ENCODE measurements at places on chromosomes 7 and 10.

DNA sequence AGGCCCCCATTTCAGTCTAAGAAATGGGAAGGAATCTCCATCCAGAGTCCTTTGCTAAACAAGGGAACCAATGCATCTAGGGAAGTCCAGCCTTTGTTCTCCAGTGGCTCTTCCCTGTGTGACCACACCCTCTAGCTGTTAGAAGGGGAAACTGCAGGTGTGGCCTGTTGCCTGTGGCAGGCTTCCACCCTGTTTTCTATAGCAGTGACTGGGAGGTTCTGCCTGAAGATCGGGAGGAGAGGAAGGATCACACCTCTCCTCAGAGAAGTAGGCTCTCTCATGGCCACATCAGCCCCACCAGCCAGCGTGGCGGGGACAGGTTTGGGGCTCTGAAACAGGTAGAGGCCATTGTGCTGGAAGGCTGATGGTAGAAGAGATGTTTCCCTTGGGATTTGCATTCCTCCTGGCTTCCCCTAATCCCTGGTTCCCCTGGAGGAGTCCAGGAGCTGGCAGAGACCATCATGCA is 47.7 kb upstream of the TRIM8 start:
- DNase-seq, result peak; percentile 37

DNA sequence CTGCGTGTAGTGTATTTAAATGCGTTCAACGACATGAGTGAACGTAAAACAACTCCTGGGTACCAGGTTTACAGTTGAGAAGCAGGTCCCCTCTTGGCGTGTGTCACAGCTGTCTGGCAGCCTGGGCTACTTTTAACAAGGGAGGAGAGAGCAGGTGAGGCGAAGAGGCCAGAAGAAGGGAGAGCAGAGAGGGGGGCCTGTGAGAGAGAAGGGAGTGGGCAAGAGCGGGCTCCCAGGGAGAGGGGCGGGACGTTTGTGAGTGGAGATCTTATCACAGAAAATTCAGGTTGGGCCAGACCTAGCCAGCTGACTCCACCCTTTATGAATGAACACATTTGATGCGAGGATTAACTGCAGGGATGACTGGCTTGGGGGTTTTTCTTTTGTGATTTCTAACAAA is 154.0 kb downstream of the CAMK1D start:
- DNase-seq, result no peak

- DNase-seq, result no peak
Observed at GRCh38 chr7:111756687-111757178, 194.4 kb upstream of the IMMP2L start.

DNA sequence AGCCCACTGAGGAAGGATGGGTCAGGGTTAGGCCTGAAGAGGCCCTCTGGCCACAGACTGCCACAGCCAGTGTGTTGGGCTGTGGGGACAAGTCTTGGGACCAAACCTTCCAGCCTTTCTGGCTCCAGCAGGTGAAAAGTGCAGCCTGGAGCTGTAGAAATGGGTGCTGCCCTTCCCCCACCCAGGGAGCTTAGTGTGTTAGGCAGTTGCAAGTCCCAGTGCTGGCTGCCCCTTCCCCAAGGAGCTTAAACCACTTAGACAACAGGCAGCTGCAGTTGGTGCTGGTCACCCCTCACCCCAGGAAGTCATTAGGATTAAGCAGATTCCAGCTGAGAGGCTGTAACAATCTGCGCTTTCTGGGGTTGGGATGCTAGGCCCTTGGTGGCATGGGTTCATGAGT is 563.3 kb downstream of the NRG3 start:
- DNase-seq, result no peak

GRCh38 chr7:26949319-26949718 is 84.9 kb upstream of the SKAP2 start:
- DNase-seq, result no peak

DNA sequence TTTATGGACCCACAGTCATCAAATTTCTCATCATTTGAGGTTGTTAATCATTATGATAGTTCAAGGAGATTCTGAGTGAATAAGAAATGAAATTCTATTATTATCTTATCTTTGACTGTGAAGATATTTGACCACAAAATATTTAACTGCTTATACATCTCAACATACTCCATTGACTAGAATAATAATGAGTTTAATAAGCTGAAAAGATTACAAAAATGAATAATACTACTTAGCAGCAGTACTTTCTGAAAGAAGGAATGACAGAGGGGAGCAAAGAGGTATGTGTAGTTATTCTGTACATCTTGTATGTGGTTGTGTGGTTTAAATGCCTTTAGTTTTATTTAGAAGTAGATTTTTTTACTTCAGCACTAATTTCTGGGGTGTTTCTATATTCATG is 214.2 kb downstream of the PRKG1 start:
- no peak for DNase-seq

DNA sequence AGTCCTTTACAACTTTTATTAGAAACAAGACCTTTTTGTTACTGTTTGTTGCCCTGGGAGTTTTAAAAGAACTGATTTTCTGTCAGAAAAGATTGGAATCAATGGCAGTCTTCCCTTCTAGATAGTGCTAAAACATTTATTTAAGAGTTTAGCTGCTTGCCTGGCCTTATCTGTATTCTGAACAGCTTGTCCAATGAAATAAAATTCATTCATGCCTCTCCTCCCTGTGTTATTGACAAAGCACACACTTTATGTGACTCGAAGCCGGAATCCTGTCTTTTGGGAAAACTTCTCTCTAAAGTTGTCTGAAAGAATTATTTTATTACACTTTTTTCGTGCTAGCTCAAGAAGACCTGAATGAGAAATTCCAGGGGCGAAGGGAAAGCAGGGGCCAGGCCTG is 992.5 kb downstream of the TYW1 start:
- no peak for DNase-seq

- no peak for DNase-seq
Observed at GRCh38 chr10:30420266-30420665, 13.7 kb upstream of the MAP3K8 start.

DNA sequence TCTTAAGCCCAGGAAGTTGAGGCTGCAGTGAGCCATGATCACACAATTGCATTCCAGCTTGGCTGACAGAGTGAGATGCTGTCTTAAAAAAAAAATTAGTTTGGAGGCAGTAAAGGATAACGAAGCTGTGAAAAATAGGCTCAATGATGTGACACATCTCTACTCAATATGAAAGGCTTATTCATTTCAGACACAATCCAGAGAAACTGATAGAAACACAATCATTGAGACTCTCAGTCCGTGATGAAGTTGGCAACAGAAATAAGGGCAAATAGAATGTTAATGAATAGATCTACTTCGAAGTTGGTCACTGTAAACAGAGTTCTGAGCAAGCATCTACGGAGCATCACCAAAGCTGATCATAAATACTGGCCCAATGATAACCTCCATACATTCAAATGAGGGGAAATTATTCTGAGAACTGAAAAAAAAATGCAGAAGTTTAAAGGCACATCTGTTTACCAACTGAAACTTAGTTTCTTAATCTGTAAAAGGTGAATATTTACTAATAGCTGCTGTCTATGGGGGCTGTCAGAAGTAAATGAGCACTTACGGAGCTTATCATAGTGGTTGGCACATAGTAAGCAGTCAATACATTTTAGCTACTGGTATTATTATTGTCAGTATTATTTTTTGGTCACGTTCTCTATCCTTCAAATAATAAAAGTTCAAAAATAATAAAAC is 70.4 kb downstream of the AKR1B1 start:
- no peak for DNase-seq

DNA sequence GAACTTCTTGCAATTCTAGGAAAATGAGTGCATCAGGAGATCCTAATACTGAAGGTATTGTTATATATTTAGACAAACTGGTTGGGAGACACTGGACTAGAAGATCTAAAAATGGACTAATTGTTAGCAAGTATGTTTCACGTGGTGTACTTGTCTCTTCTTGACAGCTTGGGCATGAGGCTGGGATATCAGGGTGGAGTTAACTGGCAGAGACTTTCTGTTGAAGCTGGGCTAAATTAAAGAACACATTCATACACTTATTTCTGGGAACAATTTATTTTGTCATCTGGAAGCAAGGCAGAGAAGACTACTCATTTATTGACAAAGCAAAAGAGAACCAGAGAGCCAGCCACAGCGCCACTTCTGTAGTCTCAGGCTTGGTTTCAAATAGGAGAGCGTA is 25.9 kb downstream of the TYW1 start:
- DNase-seq, result no peak

DNA sequence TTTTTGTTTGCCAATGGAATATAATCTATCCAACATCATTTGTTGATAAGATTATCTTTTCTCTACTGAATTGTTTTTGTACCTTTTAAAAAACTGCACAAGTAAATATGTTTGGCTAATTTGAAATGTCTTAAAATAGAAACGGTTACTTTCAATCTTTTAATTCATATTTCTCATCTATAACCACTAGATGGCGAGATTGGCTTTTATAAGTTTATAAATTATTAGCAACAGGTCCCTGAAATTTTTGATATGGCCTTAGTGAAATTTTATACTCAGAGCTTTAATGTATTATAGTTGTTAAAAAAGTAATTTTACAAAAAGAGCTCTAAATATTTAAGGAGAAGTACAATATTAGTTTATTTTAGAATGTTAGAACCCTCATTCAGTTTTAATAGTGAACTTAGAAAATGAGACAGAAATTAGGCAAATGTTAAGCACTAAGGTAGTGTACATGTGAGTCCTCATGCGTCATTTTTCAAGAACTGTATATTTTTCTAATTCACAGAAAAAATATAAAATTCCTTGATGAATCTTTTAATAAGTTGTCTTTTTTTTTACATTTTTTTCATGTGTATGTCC is 592.5 kb downstream of the ARL4A start:
- no peak for DNase-seq

GRCh38 chr10:31709476-31709875 is 219.2 kb downstream of the ARHGAP12 start:
- no peak for DNase-seq

DNA sequence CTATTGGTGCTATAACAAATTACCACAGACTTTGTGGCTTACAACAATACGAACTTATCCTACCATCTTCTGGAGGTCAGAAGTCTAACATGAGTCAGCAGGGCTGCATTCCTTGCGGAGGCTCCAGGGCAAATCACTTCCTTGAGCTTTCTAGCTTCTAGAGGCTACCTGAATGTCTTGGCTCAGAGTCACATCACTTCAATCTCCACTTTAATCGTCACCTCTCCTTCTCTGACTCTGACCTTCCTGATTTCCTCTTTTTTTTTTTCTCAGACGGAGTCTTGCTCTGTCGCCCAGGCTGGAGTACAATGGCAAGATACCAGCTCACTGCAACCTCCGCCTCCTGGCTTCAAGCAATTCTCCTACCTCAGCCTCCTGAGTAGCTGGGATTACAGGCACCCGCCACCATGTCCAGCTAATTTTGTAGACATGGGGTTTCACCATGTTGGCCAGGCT is 44.6 kb upstream of the ANAPC16 start:
- DNase-seq, result no peak

- no peak for DNase-seq
Observed at GRCh38 chr7:2665359-2665791, 22.6 kb upstream of the AMZ1 start.

GRCh38 chr7:45104844-45105587 is 6.5 kb downstream of the TBRG4 start:
- DNase-seq, result no peak

GRCh38 chr7:156487811-156488533 is 152.6 kb upstream of the RNF32 start:
- DNase-seq, result no peak

DNA sequence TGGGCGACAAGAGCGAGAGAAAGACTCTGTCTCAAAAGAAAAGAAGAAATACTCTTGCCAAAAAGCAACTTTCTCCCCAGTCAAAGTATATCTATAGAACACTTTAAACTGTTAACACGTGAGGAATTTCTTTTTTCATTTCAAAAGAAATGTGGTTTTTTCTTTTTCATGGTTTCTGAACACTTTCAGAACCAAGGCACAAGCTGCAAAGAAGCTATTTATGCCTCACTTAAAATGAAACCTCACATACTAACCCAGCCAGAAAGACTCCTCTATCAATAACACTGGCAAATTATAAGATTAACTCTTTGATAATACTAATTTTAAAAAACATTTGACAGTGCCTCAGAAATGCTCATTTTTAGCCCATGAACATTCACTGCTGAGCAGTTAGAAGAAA is 20.9 kb downstream of the TBX20 start:
- DNase-seq, result no peak

DNA sequence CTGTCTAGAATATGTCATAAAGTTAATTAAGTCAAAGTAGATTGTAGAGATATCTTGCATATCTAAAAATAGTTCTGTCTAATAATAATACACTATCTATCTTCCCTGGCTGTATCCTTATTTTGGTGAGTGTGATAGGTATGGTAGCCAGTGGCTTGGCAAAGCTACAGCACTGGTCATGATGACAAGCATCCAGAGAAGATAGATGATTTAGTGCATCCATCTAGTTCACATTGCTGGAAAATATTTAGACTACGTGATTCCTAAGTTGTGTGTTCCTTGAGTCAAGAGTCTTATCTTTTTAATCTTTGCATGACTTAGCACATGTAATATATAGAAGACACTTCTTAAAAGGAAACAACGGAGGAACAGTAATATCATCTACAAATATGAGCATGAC is 711.2 kb upstream of the KCND2 start:
- DNase-seq, result no peak

DNA sequence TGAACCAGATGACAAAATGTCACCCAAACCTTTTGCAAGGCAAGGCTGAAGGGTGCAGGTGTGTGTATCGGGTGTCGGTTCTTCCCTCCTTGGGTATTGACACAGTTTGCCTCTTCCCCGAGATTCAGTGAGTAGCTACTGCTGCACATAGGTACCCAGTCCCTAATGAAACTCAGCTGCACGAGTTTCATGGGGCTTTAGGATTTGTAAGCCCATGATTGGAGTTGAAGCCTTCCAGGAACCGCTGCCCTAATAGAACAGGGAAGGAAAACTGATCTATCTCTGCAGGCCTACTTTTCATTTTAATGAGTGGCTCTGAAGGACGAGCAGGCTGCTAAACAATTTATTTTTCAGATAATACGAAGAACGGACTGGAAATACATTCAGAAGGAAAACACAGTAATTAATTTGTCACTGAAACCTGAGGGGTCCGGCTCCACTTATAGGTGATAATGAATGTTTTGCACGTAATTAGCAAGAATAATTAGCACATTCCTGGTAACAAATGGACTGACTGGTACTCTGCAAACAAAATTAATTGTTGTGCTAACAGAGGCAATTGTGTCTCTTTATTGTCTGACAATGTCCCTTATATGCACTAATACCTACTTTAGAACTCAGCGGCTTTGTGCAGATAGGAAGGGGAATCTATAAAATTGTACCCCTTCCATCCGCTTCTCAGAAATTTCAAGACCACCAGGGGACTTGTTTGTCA is 49.6 kb upstream of the FZD8 start:
- DNase-seq, result no peak

DNA sequence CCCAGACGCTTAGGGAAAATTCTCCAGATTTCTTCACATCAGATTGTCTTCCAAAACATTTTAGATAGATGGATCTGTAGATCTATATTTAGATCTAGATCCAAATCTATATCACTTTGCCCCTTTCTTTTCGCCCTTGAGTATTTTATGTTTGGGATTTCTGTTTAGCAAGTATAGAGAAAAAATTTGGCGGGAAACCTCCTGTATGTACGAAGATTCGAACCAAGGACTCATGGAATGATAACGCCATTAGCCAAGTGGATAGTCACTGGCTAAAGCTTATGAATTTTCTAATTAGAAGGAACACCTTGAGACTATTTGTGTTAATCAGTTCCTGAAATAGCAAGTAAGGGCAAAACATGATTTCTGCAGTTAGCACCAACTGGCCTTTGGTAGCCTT is 1.2 kb downstream of the THNSL1 start:
- DNase-seq, result no peak

- peak; percentile 13 for DNase-seq
Observed at GRCh38 chr10:23095966-23096801, 805 bp downstream of the MSRB2 start.
